ENCODE measurements at places on chromosomes 2 and 18.

DNA sequence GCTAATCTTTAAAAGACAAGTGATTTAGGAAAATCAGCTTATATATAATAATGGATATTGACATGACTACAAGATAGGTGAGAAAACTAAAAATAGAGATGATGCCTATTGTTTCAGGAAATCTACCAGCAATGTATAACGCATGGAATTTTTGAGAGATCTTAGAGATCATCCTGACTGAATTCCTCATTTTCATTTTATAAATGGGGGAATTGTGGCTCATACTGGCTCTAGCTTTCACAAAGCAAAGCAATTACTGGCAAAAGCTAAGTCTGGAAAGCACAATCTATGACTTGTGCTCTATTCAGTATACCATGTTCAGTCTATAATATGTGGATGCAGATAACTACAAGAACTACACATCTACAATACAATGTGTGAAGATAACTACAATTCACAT lies 51.9 kb upstream of the FANCL start:
- DNase-seq = no peak

DNA sequence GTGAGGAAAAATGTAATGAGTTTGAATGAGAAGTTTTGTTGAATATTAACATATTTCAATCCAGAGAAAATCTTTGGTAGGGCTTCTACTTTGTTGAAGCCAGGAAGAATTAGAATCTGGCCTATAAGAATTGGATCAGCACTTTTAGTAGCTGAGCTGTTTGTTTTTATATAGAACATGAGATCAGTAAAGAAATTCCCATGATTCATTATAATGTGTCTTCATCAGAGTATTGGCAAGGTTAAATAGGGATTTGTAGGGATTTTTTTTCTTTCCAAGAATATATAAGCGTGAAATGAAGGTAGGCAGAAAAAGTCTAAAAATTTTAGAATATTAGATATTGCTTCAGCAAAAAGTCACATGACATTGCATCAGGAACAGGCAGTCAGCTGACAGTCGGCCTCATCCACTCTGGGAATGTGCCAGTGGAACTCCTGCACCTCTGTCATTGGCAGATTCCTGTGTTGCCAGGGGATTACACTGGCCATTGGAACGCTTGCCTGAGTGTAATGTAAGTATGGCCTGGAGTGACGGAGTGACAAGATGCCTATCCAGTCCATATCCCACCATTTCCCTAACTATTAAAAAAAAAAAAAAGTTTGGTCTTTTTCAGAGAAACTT lies 60.6 kb downstream of the SERTAD2 start:
- DNase-seq = no peak

DNA sequence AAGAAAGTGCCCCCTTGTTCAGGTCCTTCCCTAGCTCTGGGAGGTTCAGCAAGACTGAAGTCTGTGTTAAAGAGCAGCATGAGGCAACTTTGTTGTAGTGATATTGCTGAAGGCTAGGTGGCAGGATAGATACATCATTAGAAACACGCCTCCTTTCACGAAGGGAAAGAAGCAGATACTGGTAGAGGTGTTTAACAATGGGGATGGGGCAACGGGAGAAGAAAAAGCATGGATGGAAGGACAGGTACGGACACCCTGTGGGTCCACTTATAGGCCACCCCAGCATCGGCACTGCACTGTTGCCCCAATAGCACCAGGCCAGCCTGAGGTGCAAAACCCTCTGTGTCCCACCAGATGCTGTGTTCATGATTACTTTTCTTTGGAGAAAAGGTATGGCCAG lies 3.5 kb upstream of the IGFBP5 start:
- no peak for DNase-seq

DNA sequence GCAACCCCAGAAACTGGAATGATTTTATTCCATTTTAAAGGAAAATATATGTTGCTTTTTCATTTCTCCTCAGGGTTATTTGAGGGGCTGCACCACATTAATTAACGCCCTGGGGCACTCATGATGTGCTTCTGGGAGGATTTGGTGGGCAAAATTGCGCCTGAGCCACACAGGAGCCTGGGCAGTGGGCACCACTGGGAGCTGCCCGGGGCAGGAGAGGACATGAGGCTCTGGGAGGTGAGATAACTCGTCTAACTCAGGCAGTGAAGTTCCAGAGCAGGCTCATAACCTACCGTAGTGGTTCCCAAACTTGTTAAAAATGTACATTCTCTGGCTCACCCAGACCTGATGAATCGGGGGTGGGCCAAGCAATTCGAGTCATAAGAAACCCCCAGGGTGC lies 68.3 kb downstream of the EDAR start:
- peak; percentile 26 for DNase-seq

GRCh38 chr2:28067602-28068001 lies 177.1 kb downstream of the BABAM2 start:
- no peak for DNase-seq

GRCh38 chr18:60358516-60358915 lies 14.1 kb downstream of the MC4R start:
- no peak for DNase-seq

- no peak for DNase-seq
Measured at GRCh38 chr2:134277223-134277622, 23.4 kb downstream of the MGAT5 start.

GRCh38 chr2:157015015-157015575 lies 242.4 kb upstream of the GALNT5 start:
- DNase-seq = no peak

DNA sequence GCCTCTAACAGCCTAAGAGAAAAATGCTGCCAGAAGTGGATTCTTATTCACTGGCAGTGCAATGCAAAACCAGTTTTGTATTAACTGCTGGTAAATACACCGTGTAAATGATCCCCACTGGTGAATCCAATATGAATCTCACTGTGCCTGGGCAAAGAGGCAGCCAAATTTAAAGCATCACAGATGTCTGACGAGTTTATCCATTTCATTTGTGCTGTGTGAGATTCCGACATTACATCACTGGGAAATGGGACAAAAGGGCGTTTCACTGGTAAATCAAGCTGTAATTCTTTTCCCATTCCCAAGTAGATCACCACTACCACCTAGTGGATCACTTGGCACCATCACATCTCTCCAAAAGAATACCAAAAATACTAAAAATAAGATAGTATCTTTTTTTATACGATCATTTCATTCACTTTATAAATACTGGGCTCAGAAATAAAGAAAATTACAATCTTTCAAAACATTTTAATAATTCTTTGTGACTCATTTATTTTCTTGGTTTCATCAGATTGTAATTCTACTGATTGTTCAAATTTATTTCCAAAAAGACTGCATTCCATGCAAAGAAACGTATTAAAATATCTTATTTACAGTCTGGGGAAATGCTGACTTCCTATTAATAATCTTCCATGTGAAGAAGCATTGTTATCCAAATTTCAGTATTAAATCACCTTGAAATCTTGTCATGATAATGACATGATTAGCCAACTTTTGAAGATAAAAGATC lies 125.6 kb downstream of the GRB14 start:
- DNase-seq = no peak
